Activated T-helper 17 cell treated with anti-CD3 and anti-CD28 coated beads, Interleukin-2, amount 50 U/mL, for 72 hours (primary cell): ENCODE measurements at places on chromosomes 1 and 21. TPM values are rescaled to one million over a fixed set of nuclear protein-coding genes. Genes with fewer than 3 reads are reported as not detected.

KCNA2 gene
- total RNA-seq = 1.6 TPM

CLK2 gene
- total RNA-seq = 87.7 TPM

PGLYRP3 gene
- total RNA-seq = not detected

PPIE gene
- 68.7 TPM for total RNA-seq

POGZ gene
- total RNA-seq = 87.5 TPM

THEMIS2 gene
- 62.8 TPM for total RNA-seq

LAD1 gene
- not detected for total RNA-seq

ATP1A4 gene
- total RNA-seq = 0.48 TPM

ADSS2 gene
- total RNA-seq = 56.3 TPM

TTC22 gene
- total RNA-seq = 3.6 TPM

NEGR1 gene
- total RNA-seq = not detected

REN gene
- not detected for total RNA-seq

NBPF4 gene
- not detected for total RNA-seq

TNFRSF8 gene
- 35.3 TPM for total RNA-seq

ADGRL2 gene
- not detected for total RNA-seq

INKA2 gene
- total RNA-seq = 3.8 TPM

OPTC gene
- total RNA-seq = not detected

IFFO2 gene
- total RNA-seq = 17.0 TPM

SLC2A5 gene
- total RNA-seq = not detected

S100A12 gene
- total RNA-seq = not detected

PRDX1 gene
- total RNA-seq = 344 TPM

ACTL8 gene
- not detected for total RNA-seq

PEA15 gene
- 48.7 TPM for total RNA-seq
